ENCODE measurements at places on chromosomes 3 and 15.

GRCh38 chr3:129897026-129897425 is 3.5 kb upstream of the TMCC1 start:
- no peak for DNase-seq

GRCh38 chr15:74523982-74524381 is 17.0 kb upstream of the ARID3B start:
- no peak for DNase-seq

DNA sequence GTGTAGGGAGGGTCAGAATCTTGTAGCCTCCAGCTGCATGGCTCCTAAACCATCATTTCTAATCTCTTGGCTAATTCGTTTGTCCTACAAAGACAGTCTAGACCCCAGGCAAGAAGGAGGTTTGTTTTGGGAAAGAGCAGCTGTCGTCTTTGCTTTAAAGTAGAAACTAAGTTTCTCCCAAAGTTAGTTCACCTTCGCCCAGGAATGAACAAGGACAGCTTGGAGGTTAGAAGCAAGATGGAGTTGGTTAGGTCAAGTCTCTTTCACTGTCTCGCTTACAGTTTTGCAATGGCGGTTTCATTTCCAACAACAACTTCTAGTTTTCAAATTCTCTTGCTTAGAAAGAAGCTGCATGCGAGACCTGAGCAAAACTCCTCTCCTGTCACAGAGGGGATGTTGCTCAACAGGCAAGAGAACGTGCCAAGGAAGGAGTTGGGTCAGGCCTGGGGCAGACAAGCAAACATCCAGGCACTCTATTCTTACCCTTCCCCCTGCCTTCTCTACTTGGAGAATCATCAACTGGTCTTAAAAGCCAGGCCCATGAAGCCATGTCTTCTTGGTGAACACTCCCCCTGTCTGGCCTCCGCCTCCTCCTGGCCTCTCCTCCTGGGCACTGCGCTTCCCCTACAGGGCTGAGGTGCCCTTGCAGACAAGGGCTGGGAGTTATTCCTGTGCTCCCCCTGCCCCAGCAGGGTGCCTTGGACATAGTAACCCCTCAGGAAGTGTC is 57.6 kb downstream of the TMEM44 start:
- DNase-seq, result no peak

DNA sequence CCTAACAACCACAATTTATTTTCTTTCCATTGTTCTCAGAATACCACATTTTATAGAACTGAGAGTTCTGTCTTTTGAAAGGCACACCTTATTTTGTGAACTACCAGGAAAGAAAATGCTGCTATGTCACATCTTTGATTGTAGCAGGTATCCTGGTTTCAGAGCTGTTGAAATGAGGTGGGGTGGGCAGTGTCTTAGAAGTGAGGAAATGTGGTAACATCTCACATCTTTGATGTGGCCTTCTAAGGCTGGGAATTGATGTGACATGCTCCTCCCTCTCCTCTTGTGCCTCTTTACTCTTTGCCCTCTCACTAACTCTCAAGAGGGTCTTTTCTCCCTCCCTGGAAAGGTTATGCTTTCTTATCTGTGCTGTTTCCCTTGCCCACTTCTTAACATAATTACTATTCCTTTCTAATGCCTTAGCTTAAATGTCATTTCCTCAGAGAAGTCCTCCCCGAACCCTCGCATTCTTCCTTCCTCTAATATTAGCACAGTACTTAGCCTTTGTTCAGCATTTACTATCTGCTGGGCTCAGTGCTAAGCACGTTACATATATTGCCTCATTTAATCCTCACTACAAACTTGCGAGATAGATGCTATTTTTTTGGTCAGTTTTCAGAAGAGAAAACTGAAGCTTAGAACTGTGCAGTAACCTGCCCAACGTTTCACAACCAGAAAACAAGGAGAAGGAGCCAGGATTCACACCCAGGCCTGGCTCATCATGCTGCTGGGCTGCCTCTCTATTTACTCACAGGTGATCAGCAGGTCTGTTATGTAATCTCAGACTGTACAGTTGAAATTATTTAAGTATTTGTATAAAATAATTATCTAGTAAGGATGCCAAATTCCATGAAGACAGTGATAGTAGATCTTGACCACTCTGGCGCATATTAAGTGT is 24.0 kb upstream of the SPTSSB start:
- no peak for DNase-seq

DNA sequence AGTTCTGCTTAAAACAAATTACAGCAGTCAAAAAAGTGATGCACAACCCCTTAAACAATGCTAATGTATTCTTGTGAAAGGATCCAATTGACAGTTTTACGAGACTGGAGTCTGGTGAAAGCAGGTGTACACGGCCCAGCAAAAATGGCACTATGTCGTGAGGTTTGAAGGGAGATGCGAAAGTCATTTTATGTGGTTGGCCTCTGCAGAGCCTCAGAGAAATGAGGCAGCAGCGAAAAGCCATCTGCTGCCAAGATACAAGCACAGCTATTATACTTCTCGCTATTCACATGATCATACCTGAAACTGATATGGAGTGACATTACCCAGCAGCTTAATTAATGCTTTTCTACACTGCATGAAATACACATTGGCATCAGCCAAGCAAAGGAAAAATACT is 36.4 kb downstream of the MECOM start:
- no peak for DNase-seq

GRCh38 chr3:183081459-183082183 is 17.7 kb downstream of the MCCC1 start:
- DNase-seq, result no peak

DNA sequence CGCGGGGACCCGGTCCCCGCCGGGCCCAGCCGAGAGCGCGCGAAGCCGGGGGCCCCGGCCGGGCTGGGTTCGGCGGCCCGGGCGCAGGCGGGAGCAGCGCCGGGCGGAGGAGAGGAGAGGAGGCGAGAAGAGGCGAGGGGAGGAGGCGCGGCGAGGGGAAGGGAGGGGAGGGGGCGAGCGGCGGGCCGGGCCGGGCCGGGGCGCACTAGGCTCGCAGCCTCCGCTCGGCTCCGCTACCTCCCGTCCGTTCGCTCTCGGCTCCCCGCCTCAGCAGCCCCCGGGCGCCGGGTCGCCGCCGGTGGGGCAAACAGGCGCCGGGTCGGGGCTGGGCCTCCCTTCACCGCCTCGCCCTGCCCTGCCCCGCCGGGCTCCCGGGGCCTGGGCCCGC is 351 bp downstream of the INSYN1 start:
- DNase-seq, result no peak

DNA sequence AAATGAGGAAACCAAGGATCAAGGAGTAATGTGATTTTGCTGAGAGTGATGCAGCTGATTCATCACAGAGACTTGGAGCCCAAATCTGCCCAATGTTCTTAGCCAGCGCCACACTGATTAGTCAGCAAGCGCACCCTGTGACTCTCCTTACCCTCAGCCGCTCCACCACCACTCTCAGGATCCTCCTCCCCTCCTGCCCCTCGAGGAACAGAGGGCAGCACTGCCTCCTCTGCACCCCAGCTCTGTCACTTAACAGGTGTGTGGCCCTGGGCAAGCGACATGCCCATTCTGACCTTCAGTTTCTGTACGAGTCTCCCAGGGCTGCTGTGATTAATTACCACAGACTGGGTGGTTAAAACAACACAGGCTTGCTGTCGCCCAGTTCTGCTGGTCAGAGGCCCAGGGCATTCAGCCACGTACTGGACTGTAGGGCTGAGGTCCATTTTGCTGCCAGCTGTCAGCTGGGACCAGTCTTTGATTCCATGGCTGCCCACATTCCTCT is 36.1 kb upstream of the HRH1 start:
- DNase-seq, result no peak

GRCh38 chr3:107456501-107456900 is 66.3 kb upstream of the BBX start:
- no peak for DNase-seq

- DNase-seq, result no peak
Measured at GRCh38 chr3:184472723-184473428, 88.7 kb upstream of the EPHB3 start.

GRCh38 chr15:74185710-74186348 is 12.3 kb downstream of the ISLR start:
- DNase-seq, result no peak

DNA sequence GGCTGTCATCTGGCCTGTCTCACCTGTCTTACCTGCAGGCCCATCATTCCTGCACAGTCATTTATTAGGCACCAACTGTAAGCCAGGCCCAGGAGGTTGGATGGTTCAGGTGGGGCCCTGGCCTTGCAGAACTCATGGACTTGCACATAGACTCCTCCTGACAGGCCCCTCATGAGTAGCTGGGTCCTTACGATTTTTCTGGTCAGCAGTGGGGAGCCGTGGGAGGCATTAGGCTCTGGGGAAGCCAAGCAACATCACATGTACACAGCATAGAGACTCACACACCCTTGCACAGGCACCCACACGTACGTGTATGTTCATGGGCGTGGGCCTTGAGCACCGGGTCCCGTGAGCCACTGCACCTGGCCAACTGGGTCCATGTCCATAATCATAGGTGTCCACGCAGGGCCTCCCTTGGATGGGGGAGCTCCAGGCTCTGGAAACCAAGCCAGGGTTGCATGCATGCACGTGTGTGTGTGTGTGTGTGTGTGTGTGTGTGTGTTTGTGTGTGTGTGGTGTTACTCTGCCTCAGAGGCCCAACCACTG is 20.3 kb downstream of the CISH start:
- DNase-seq, result no peak

- DNase-seq, result no peak
Measured at GRCh38 chr15:74193299-74193718, 9.3 kb downstream of the STRA6 start.

DNA sequence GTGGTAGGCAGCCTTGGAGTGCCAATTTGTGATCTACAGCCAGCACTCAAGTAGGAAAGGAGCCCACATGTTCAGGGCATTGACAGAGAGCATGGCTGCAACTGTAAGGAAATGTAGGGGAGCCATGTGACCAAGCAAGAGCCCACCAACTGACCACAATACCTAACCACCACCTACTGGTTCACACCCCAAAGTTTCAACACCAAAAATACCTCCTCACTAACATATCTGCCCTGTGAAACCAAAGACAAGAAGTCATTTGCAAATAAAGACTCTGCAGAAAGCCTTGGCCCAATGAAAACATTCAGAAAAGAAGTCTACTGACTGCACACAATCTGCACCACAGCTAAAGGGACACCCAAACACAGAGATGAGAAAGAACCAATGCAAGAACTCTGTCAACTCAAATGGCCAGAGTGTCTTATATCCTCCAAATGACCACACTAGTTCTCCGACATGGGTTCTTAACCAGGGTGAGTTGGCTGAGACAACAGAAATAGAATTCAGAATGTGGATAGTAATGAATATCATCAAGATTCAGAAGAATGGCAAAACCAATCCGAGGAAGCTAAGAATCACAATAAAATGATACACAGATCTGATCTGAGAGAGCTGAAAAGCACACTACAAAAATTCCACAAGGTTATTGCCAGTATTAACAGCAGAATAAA is 40.6 kb downstream of the SLC9C1 start:
- DNase-seq, result no peak

- no peak for DNase-seq
Measured at GRCh38 chr3:184164648-184165330, 9.6 kb downstream of the DVL3 start.

DNA sequence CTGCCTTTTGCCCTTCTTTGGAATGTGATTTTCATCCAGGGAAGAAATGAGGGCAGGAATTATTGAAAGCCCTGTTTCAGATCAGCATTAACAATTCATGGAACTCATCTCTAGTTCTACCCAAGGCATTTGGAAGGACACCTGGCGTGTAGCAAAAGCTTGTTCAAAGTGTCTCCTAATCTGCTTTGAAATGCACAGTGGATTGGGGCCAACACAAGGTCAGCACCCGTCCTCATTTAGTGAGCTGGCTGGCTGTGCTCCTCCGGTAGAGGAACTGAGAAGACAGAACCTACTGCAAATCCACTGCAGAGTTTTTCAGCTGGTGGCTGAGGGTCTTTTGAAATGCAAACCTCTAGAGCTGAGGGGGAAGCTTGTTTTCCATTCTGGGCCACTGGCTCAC is 141.6 kb upstream of the STT3B start:
- no peak for DNase-seq

DNA sequence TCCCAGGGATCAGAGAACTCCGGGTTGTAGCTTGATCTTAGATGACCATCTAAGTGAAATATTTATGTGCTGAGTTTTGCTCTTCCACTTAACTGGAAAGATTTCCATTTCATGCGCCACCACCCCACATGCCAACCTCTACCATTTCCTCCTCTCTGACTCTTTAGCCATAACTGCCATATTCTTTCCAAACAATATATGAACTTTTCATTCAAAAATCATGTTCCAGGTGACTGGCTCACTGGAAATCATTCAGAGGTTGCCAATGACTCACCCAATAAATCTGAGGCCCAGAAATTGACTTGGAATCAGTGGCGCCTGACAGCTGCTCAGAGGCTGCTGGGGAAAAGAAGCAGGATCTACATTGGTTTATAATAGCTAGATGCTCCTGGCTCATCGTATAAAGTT is 31.6 kb upstream of the FAM174B start:
- no peak for DNase-seq

DNA sequence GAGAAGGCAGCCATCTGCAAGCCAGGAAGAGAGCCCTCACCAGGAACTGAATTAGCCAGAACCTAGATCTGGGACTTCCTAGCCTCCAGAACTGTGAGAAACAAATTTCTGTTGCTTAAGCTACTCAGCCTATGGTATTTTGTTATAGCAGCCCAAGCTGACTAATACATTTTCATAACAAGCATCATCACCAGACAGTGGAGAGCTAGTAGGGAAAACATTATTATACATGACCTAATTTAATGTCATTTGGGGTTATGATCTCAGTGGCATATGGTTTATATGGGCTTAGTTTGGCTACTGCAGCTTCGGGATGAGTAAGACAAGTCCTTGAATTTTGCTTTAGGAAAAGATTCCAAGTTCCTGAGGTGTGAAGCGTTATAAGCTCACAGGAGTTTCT is 35.6 kb downstream of the LNP1 start:
- no peak for DNase-seq

- no peak for DNase-seq
Measured at GRCh38 chr3:184177331-184177731, 2.7 kb downstream of the AP2M1 start.

DNA sequence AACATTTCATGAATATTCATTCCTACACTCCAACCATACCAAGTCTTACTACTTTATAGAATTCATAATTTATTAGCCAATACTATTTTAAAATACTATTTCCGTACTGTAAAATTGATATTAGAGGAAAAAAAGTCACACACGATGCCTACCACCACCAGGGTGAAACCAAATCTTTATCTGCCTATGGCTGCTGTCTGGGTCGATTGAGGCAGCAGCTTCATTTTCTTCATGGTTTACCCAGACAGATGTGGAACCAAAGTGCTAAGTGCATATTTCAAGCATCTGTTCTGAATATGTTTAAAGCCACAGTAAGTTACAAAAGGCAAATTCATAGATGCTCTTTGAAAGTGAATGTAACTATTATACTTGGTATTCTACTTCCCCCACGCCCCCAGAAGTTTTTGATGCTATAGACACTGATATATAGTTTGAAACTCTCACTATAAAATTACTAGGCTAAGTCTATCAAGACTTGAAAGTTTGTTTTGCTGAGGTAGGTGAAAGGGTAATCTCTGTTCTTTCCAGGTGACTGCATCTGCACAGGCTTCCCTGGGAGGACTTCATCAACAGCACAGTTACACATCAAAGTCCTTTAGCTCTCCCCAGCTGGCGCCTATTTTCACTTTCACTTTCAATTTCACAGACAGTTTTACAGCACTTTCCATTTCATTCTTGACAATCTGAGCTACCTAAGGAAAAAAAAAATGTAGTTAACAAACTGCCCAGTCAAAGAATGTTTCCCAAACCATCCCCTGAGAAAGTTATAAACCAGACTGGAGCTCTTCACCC is 113.9 kb downstream of the POLQ start:
- no peak for DNase-seq

GRCh38 chr3:162538906-162539305 is 1042.3 kb downstream of the OTOL1 start:
- DNase-seq, result no peak

- DNase-seq, result no peak
Measured at GRCh38 chr15:93803421-93804152, 427.8 kb upstream of the MCTP2 start.
